ENCODE measurements at places on chromosomes 11 and 22. TPM values are rescaled to one million over a fixed set of nuclear protein-coding genes. Genes with fewer than 3 reads are reported as not detected.

The NEFH gene
- total RNA-seq = 2.1 TPM

The CCDC73 gene
- not detected for total RNA-seq

The MMP10 gene
- 6.2 TPM for total RNA-seq

The IRAG1 gene
- total RNA-seq = 0.27 TPM

The ANO5 gene
- total RNA-seq = 0.13 TPM

The AMBRA1 gene
- total RNA-seq = 30.0 TPM

The TRIM49C gene
- not detected for total RNA-seq

The LARGE1 gene
- 4.5 TPM for total RNA-seq

The SHISA8 gene
- total RNA-seq = not detected

The SYTL2 gene
- 2.0 TPM for total RNA-seq

The HEPN1 gene
- total RNA-seq = not detected

The PATZ1 gene
- 10.6 TPM for total RNA-seq

The NLRP14 gene
- total RNA-seq = not detected

The CHRDL2 gene
- not detected for total RNA-seq

The ANO9 gene
- 0.89 TPM for total RNA-seq

The SAA2 gene
- not detected for total RNA-seq

The APOA4 gene
- not detected for total RNA-seq

The GGTLC2 gene
- total RNA-seq = not detected

The MN1 gene
- 2.1 TPM for total RNA-seq

The DENND5A gene
- 83.2 TPM for total RNA-seq

The TSPAN32 gene
- not detected for total RNA-seq

The GGT1 gene
- 2.5 TPM for total RNA-seq

The DUSP18 gene
- 10.6 TPM for total RNA-seq

The EHF gene
- not detected for total RNA-seq

The EFCAB6 gene
- under 0.01 TPM for total RNA-seq
